ENCODE measurements at places on chromosomes 4 and X.

DNA sequence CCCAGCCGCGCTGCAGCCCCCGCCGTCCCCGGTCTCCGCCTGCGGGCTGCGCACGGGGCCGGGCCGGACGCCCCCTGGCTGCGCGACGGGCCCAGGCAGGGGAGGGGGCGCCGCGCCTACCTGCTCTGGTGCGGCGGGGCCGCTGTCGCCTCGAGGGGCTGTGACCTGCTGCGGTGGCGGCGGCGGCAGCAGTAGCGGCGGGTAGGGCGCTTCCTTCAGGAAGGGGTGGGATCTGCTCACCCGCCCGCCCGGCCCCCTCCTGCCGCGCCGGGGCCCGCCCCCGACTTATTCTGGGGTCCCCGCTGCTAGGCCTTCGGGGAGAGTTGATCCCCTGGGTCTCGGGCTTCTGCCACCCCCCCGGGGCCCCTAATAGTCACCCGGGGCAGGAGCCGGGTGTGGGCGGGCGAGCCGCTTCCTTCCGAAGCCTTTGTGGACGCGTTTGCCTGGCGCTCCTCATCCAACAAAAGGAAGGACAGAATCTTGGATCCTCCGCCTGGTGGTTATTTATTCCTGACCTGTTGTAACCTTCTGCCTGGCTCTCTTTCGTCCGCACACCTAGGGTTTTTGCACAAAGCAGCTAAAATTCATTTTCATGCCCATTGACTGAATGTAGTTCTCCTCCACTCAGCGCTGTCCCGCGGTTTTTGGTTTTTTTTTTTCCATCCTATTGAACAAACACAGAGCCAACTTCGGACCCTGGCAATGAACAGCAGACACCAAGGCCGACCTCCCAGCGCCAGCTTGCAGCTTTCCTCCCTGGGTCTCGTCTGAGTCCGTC lies at the start of gene TMEM150C:
Gene TMEM150C (minus strand): TSS at position 203 of the 778 bp plus-strand sequence. CDS start 57,331 bp downstream, outside the sequence.
- peak; percentile 24 for DNase-seq

GRCh38 chr4:8439914-8440491 lies 520 bp downstream of the ACOX3 start:
- no peak for DNase-seq

DNA sequence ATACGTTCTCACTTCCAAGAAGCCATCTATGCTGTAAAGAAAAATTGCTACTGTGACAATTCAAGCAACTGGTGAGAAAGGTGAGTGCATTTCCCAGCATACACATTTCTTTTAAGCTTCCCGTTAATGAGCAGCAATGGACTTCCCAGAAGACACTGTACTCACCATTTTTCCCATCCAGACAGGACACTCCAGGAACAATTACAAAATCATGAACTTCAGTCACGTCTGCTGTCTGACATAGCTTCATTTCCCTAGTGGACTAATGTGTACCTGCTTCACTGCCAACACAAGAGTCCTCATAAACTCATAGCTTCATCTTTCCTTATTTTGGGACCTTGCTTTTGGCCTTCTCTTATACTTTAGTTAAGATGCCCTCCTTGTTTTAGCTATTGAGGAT lies 156.9 kb downstream of the ENOX2 start:
- no peak for DNase-seq

DNA sequence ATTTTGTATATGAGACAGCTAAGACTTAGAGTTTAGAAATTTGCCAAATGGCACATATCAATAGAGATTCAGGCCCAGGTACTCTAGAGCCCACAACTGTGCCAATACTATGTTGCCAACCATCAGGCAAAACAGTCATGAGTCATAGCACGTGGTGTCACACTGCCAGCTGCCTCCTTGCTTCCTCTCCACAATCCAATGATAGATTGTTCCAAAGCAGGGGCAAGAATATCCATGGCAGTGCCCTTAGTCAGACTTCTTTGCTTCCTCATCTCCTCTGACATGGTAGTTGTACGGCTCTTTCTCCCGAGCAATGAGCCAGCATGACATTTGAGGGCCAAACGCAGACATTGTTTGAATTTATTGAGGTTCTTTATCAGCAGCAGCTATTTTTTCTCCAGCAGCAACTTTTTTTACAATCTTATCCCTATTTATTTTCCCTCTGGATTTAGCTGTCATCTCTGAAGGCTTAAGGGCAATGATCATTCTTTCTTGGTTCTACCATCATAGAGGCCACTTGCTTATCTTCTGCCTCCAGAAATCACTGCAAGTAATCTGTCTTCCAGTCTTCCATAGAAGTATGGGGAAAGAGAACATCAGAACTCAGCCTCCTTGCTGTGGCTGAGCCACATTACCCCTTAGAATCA lies 169.7 kb downstream of the COL4A6 start:
- DNase-seq, result no peak

- DNase-seq, result no peak
These were observed 72.6 kb downstream of the METTL14 start for GRCh38 chr4:118757761-118758251.
